NCI-H748 treated with DMSO at 0.1 percent for 48 hours (cell line): ENCODE measurements at places on chromosomes 5 and 9.

GRCh38 chr9:124770359-124771020 is 621 bp downstream of the NR6A1 start:
- no peak for DNase-seq

DNA sequence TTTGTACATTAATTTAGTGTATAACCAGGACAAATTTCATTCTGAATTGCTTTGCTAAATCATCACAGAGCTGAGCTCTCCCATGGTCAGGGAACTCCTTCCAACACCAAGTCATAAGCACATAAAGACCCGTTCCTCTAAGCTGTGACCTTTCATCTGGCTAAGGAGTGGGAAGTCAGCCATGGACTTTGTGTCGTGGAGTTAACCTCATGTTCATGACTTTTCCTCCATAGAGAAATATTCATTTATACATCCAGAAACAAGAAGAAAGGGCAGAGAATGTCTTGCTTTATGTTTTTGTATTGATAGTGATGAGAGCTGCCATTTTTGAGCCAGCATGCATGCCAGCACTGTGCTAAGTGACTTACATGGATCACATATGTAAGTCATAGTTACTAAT is 97.5 kb downstream of the INIP start:
- DNase-seq, result no peak

- no peak for DNase-seq
Observed at GRCh38 chr5:154795235-154795596, 40.0 kb downstream of the LARP1 start.

- DNase-seq, result no peak
Observed at GRCh38 chr5:37893434-37894134, 53.7 kb upstream of the GDNF start.

- DNase-seq, result no peak
Observed at GRCh38 chr5:45692481-45692880, 3.7 kb downstream of the HCN1 start.

DNA sequence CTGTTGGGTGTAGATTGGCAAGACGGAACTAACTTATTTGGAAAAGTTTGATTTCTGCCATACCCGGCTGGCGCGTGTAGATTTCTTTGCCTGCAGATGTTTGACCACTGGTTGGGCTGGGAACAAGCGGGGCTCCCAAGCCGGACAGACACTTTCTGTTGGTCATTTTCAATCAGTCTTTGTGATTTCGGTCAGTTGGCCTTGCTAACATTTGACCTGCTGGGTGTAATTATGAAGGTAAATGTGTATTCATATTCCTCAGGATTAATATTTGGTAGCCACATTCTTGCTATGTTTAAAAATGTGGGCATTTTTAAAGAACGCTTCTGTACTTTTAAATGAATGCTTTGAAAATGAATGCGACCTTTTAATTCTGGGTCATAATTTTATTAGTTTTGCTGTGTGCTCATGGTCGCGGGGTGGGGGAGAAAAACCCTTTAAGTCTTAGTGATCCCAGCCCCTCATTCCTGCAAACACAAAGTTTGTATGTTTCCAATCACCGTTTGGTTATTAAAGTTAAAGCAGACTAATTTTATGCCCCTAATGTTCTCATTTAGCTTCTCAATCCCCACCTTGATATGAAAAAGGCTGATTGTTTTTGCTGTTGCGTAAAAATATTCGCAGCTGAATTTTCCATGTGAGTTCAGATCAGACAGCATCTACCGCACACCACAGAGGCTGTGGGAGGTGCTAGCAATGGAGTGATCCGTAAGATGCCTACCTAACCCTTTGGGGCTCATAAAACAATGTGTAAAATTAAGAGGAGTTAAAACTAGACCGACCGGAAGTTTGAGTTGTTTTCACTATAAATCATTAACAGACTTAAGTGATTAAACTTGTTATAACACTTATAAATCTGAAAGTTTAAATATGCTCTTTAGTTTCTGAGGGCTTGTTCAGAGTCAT is 1.5 kb downstream of the RASGRF2 start:
- DNase-seq, result no peak

DNA sequence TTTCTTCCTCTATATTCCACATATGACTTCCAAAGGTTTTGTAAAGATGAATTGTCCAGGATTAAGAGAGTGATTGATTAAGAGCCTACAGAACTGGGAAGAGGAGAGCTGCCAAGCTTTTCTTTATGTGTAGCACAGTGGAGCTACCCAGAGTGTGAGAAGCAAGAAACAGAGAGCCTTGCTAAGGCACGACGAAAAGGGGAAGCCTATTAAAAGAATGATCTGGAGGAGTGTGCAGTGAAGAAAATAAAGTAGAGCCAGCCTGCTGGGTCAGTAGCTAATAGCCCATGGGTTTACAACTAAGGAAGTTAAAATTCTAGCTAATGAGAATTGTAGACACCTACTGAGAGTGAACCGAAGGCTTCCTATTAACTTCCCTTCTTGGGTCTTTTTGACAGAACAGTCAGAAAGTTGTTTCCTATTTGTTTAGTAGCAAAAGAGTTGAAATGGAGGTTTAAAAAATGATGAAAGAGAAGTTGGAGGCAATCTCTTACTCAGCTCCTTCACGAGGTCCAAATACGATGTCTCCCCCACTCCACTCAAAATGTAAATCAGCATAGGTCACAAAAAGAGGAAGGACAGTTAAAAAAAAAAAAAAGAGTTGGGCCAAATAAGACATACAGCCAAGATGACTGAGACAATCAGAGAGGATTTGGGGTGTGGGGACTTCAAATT is 957 bp upstream of the PRR16 start:
- no peak for DNase-seq

DNA sequence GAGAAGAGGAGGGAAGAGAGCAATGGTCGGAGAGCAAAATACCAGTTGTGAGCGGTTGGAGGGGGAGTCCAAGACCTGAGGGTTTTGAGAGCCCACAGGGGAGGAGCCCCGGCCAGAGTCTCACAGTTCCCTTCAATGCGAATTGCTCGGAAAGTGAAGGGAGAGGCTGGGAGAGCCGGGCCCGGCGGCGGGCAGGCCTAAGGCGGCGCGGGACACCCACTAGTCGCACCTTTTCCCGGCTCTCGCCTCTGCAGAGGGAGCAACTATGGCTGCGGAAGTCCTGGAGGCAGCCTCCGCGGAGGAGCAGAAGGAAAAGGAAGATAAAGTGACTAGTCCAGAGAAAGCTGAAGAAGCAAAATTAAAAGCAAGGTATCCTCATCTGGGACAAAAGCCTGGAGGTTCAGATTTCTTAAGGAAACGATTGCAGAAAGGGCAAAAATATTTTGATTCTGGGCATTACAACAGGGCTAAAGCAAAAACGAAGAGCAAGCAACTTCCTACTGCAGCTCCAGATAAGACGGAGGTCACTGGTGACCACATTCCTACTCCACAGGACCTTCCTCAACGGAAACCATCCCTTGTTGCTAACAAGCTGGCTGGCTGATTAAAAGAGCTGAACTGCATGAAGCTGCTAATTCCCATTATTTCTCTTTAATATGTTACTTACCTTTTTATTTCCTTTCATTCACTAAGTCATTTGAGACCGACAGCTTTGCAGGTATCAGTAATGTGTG is 6.5 kb upstream of the BTNL3 start:
- no peak for DNase-seq

DNA sequence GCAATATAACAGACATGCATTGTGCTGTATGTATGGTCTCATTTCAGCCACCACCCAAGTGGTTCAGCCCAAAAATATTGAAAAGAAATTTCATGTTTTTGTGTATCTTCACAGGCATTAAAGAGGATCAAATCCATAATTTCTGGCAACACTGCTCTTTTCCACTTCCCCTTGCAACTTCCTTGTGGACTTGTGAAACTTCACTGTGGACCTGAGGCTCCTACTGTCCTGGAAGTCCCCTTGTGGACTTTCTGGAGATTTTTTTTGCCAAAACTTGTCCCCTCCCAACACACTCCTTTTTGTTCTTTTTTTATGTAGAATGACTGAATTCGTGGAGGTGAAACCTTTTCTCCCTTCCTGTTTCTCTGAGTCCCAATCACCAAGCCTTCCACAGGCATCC is 14.3 kb downstream of the OTULINL start:
- no peak for DNase-seq

GRCh38 chr9:113997610-113998009 is 80.5 kb downstream of the AMBP start:
- no peak for DNase-seq

DNA sequence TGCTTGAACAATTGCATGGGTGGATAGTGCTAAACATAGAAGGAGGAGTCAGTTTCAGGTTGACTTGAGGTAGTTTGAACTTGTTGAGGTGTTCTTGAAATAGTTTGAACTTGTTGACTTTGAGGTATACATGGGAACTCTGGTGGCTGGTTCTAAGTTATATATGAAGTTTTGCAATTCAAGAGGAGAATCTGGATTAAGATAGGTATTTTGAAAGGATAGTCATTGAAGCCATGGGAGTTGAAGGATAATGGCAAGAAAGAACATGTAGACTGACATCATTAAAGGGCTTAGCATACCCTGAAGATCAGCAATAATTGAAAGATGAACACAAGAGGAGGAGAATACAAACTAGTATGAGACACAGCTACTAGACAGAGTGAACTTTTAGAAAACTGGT is 181.9 kb upstream of the MRPS30 start:
- no peak for DNase-seq

DNA sequence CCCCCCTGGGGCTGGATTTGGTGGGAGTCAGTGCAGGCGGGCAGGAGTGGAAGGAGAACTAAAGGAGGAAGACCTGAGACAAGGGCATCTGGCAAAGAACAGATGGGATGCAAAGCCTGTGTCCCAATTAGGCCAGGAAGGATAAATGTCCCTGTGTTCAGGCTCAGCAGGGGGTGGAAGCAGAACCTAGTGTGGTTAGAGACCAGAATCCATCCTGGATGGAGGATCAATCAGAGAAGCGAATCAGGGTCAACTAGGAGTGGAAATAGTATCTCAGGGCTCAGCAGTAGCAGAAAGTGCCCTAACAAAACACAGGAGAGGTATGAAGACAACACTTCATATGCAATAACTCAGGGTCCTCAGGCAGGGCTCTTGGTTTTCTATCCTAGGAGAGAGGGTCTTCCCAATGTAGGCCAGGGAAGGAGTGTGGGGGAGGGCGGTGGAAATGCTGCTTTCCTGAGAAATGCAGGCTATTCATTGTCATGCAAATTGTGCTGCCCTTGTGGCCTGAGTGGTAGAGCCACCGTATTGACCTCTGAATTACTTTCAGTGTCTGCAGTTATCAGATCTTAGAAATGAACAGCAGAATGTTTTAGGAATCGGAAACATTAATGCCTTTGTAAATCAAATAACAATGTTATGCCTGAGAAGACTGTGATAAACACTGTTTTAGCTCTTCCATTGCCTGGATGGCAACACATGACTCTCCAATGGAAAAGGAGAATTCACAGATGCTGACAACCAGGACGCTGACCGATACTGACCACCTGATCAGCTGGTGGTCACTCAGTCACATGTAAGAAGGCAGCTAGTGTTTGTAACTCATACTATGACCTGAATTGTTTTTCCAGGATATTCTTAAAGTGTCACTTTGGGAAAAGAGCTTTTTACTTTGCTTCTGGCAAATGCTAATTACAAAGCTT is 323.6 kb downstream of the SEMA5A start:
- DNase-seq, result no peak

DNA sequence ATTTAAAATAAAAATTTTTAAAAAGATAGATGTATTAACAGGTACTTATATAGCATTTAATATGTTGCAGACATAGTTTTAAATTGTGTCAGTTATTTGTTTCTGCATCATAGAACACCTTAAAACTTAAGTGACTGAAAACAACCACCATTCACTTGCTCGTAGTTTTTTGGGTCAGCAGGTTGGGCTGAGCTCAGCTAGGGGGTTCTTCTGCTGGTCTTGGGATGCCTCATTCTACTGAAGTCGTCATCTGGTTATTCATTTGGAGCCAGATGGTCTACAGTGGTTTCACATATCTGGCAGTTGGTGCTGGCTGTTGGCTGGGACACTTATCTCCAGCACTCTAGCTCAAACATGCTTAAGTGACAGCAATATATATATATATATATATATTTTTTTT is 29.6 kb downstream of the PSAT1 start:
- no peak for DNase-seq

DNA sequence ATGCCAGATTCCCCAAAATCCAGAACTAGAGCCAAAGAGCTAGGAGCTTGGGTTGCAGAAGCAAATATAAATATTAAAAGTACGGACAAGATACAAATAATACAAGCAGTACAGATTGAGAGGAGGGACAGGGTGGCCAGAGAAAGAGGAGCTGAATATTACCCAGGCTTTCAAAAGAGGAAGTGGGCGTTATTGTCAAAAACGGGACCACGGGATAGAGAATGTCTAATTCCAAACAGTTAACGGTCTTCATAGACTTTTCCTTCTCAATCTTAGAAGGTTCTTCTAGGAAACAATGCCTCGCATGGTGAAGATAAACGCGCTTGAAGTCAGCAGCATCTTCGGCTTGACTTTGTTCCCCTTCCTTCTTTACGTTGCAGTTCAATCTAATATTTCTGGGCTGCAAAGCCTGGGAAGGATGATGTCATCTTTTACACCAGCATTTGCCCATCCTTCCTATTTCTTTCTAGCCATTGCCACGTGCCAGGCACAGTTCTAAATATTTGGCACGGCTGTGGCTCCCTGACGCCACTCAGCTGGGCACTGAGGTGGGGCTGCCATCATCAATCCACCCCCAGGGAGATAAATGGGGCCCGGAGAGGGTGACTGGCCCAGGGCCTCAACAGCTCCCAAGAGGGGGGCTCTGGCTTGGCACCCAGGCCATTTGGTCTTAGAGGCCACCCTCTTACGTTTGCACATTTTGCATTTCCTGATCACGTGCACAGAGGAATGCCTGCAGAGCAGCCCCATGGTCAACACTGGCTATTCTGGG is 16.3 kb upstream of the OLFM1 start:
- DNase-seq, result no peak

DNA sequence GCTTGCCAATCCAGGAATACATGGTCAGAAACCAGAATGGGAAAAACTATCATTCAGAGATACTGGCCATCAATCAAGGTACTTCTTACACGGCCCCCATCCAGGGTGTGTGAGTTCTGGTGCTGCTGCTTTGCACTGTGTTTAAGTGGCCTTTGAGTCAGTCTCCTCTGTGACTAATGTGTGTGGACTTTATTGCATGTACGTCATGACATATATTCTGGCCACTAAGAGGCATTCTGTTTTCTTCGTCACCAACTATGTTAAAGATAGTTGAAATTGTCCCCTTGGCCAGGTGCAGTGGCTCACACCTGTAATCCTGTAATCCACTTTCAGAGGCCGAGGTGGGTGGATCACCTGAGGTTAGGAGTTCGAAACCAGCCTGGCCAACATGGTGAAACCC is 8.5 kb downstream of the EXOSC3 start:
- no peak for DNase-seq

DNA sequence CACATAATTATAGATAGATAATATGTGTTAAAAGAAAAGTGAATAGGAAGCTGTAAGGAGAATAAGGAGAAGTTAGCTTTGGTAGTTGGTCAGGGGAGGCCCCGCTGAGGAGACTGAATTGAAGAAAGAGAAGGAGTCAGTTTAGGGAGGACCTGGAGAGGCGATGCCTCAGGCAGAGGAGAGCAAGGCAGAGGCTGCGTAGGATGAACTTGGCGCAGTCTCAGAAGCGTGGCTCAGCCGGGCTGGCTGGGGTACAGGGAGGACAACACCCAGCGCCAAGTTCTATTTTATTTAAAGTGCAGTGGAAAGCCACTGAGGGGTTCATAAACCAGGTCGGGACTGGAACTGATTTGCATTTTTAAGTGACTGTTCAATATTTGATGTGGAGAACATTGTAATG is 68.5 kb downstream of the PTCD2 start:
- no peak for DNase-seq
